ENCODE measurements at places on chromosomes 11 and 22.

DNA sequence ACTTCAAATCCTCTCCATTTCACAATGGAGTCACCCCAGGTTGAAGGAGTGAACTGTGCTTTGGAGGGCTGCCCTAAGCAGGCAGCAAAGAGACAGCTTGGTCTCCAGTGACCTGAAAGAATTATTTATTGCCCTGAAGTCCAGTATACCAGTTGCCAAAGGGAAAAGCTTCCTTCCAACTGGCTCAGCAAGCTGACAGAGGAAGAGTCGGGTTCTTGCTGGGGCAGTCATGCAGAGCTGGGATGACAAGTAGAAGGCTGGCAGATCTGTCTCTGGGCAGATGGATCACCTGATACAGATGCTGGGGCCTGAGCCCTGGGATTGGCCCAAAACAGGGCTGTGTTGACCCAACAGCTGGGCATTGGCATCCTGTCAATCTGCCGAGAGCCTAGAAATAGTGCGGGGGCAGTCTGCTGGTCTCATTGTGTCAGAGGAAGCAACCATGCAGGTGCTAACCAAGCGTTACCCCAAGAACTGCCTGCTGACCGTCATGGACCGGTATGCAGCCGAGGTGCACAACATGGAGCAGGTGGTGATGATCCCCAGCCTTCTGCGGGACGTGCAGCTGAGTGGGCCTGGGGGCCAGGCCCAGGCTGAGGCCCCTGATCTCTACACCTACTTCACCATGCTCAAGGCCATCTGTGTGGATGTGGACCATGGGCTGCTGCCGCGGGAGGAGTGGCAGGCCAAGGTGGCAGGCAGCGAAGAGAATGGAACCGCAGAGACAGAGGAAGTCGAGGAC lies at the start of gene THRSP:
TSS of gene THRSP (plus strand) at position 422 of the 742 bp plus-strand sequence. CDS start at position 443, 21 bp downstream.
- no peak for DNase-seq

DNA sequence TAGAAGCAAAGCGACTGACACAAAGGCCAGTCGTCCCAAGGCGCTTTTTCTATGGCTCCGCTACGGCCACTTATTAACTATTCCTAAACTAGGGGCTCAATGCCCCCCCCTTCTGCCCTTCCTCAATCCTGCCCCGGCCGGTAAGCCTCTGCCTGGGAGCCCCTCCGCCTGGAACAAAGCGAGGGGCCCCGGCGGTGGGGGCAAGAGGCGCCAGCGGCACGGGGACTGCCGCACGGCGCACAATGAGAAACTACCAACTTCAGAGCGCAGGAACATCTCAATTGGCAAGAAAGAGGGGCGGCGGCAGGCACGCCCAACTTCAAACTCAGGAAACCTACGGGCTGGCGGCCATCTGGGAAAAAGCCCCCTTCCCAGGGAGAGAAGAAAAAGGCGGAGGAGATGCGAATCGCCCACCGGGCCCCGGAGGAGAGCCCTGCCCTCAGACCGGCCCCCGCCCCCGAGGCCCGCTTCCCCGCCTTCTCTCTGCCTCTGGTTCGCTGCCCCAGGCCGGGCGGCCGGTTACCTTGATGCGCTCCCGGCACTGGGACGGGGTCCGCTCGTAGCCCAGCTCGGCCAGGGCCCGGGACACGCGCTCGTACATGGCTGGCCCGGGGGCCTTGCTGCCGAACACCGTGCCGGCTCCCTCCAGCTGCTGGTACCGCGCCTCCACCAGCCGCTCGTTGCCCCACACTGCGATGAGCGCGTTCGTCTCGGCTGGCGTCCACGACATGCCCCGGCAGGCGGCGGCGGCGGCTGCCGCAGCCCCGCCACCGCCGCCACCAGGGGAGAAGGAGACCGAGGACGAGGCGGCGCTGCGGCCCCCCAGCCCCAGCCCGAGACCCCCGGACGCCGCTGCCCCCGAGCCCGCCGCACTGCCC lies 619 bp downstream of the MSANTD2 start:
- DNase-seq = peak; percentile 62

DNA sequence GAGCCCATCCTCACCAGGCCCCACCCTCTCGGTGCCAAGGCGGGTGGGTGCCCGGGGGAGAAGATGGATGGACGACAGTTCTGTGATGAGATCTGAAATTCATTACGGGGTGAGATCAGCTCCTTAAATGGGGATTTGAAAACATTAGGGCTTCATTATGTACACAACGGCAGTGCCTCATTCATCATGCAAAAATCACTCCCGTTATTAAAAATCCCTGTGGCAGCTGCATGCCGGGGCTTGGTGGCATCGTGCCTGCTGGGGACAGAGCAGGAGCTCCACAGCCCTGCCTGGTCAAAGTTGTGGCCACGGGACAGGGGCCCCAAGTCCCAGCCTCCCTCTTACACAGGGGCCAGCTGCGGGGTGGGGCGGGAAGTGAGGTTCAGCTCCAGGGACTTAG lies 20.2 kb downstream of the OTUB1 start:
- no peak for DNase-seq

DNA sequence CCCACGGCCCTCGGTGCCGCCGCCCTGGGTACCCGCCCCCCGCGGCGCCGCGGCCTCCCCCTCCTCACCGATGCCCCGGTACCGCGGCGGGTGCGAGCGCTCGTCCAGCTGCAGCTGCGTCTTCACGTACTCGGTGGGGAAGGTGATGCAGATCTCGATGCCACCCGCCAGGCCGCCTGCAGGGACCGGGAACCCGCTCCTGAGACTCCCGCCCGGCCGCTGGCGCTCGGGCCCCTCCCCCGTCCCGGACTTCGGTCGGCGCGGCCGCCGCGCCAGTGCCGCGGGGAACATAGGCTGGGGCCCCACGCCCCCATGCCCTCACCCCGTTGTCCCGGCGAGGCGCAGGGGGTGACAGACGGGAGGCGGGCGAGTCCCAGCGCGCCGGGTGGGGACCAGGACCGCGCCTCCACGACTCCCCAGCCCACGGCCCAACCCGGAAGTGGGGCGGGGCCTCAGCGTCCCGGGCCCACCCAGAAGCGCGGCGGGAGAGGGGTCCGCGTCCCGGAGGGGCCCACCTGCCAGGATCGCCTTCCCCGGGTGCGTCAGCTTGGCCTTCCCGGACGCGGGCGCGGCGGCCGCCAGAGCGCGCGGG lies 375 bp downstream of the SLC25A1 start:
- DNase-seq = peak; percentile 73

DNA sequence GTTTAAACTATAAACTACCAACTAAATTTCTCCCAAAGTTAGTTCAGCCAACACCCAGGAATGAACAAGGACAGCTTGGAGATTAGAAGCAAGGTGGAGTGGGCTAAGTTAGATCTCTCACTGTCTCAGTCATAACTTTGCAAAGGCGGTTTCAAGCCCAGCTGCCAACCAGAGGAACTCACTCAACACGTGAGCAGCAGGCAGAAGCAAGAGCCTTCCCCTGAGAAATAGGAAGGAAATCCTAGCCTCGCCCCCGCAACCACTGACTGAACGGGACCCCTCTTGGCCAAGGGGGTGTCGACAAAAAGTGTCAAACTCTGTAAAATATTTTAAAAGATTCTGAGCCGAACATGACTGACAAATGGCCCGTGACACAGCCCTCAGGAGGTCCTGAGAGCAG lies 4.4 kb upstream of the KRTAP5-9 start:
- DNase-seq = peak; percentile 81

- DNase-seq = peak; percentile 73
Observed at GRCh38 chr11:131408025-131408640, 37.7 kb downstream of the NTM start.

DNA sequence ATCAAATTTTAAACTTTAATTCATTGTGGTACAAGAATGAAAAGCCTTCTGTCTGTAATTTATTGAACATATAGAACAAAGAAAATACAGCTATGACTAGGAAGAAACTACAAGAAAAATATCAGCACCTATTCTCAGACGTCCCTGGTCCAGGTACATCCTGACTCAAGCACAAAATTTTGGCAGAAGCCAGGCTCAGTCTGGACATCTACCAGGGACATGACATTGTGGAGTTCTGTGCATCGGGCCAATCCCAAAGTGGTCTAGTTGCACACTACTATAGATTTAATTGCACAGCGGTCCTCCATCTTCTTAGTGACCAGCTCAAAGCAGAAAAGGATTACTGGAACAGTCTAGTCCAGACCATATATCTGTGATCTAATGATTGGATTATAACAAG lies 15.7 kb upstream of the CD59 start:
- no peak for DNase-seq

- DNase-seq = no peak
Observed at GRCh38 chr22:43387815-43388214, 24.0 kb upstream of the MPPED1 start.

DNA sequence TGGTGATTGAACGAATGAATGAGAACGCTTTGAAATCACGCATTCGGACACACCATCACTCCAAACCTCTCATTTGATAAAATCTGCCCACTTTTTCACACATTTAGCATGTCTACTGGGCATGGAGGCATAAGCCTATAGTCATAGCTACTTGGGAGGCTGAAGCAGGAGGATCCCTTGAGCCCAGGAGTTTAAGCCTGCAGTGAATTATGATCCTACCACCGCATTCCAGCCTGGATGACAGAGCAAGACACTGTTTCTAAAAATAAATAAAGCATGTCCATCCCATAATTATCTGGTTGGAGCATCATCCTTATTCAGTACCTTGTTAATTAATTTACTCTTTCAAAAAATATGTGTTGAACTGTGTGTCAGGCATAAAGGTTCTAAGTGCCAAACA lies 3.3 kb upstream of the PICALM start:
- DNase-seq = no peak

DNA sequence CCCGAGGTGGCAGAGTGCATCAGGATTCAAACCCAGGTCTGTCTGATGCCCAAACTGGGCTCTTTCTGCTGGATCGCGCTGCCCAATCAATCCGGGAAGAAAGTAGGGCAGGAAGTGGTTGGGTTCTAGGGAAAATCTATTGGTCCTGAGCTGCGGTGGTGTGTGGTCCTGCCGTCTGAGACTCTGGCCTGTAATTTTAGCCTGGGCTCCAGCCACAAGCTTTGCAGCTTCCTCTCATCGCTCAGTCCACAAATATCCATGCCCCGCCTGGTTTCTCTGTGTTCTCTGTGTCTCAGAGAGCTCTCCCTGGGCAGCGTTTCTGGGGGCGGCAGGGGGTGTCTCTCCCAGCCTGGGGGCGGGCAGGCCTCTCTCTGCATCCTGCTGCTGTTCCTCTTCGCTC lies 18.7 kb downstream of the CACNG2 start:
- no peak for DNase-seq

- DNase-seq = no peak
Observed at GRCh38 chr11:67496113-67496512, 9.1 kb downstream of the PITPNM1 start.

- no peak for DNase-seq
Observed at GRCh38 chr22:28230671-28231070, 311.6 kb upstream of the PITPNB start.

DNA sequence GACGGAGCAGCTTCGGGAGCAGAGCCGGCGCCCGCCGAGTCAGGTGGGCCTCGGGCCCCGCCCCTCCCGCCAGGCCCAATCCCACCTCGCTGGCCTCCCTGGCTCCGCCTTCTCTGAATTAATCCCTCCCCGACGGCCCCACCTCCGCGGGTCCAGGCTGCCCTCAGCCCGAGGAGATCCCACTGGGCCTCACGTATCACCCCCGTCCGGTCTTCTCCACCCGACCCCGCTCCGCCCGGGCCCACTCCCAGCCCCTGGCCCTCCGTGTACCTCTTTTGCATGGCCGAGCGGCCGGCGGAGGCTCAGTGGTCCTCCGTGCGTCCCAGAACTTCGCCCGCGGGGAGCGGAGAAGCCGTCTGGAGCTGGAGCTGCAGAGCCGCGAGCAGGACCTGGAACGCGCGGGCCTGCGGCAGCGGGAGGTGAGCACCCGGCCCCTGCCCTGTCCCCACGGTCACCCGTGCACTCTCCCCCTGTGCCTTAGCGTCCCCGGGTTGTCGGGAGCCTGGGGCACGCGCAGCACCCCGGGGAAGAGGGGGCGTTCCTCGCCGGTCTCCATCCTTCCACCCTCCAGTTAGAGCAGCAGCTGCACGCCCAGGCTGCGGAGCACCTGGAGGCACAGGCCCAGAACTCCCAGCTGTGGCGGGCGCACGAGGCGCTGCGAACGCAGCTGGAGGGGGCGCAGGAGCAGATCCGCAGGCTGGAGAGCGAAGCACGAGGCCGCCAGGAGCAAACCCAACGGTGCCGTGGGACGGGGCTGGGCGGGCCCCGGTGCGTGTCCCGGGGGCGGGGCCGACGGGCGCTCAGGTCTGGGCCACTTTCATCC lies 2.2 kb upstream of the CD151 start:
- peak; percentile 88 for DNase-seq

DNA sequence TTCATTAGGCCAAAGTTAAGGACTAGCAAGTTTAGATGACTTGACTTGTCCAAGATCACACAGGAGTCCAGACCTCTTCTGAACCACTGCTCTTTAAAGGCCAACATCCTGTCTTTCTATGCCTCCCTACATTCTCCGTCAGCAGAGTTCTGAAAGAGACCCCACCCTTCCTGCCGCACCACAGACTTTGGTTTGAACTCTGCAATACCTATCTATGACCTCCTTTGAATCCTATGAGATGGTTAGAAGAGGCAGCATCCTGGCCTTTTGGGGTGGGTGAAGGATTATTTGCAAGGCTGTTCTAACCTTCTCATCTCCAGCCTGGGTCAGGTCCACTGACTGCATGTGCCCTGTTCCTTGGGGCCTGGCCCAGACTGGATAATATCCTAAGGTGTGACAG lies 4.3 kb upstream of the RRM1 start:
- DNase-seq = no peak

DNA sequence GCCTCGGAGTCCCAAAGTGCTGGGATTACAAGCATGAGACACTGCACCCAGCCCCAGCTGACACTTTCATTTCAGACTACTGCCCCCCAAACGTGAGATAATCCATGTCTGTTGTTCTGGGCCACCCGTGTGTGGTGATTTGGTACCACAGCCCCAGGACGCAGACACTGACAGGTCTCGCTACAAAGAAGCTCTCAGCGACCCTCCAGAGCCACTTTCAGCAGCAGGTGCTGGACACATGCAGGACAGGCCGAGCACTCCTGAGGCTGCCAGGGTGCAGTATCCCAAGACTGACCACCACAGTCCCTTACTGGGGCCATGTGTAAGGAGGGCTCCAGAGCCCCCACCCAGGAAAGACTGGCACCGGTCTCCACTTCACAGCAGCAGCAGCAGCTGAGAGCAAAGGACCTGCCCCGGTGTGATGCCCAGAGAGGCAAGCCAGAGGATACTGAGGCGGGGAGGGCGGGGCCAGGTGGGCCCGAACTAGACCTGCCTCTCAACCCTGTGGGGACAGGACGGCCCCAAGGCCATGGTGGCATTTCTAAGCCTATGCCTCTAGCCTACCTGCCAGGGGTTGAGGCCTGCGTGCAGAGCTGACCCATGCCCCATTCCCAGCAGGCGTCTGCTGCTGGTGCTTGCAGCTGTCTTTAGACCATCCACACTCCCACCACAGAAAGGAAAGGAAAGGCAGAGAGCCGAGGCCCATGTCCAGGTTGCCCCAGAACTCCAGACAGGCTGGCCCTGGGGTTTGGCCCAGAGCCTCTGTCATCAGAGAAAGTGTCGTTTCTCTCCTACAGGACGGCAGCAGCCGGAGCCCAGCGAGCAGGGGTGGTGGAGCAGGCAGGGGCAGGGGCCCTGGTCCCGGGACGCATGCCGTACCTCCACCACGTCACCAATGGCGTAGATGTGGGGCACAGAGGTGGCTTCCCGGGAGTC lies 28.0 kb upstream of the GNB1L start:
- DNase-seq = no peak
